ENCODE measurements at places on chromosomes 13 and 19. TPM values are rescaled to one million over a fixed set of nuclear protein-coding genes. Genes with fewer than 3 reads are reported as not detected.

Gene CGB8
- not detected for total RNA-seq

Gene HCN2
- total RNA-seq: 0.17 TPM

Gene ZNF728
- total RNA-seq: not detected

Gene CEACAM20
- total RNA-seq: not detected

Gene FGF21
- total RNA-seq: not detected

Gene CDC42EP5
- not detected for total RNA-seq

Gene NTF4
- not detected for total RNA-seq

Gene TEX101
- total RNA-seq: not detected

Gene CLEC17A
- 123 TPM for total RNA-seq

Gene ADGRE1
- 0.15 TPM for total RNA-seq

Gene TSEN34
- 19.4 TPM for total RNA-seq

DNA sequence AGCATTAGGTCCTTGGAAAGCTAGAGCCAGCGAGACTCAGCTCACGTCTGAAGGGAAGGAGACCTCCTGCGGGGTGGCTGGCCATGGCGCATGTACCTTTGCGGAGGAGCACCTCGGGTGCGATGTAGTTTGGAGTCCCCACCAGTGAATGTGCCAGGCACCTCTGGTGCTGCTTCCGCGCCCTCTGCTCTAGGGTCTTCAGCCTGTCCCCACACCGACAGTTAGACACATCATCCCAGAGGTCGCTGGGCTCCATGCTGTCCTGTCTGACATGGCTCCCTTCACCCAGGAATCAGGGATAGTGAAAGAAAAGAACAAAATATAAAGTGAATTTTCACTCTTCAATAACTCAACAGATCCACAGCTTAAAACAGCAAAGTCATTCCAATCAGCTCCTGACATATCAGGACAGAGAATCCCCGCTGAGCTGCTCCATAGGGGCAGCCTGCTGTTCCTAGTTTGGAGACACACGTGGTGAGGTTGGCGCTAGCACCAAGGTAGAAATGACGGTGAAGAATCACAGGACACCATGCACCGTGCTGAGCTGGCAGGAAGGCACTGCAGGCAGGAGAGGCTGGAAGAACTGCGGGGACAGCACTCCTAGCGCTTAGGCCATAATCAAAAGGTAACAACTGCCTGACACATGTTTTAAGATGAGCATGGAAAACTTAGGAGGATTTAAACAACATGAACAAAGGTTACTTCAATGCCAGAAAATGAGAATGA is 79.0 kb upstream of the XPO4 start:
- no peak for DNase-seq

- no peak for DNase-seq
Measured at GRCh38 chr19:15022752-15023151, 26.5 kb upstream of the CASP14 start.

DNA sequence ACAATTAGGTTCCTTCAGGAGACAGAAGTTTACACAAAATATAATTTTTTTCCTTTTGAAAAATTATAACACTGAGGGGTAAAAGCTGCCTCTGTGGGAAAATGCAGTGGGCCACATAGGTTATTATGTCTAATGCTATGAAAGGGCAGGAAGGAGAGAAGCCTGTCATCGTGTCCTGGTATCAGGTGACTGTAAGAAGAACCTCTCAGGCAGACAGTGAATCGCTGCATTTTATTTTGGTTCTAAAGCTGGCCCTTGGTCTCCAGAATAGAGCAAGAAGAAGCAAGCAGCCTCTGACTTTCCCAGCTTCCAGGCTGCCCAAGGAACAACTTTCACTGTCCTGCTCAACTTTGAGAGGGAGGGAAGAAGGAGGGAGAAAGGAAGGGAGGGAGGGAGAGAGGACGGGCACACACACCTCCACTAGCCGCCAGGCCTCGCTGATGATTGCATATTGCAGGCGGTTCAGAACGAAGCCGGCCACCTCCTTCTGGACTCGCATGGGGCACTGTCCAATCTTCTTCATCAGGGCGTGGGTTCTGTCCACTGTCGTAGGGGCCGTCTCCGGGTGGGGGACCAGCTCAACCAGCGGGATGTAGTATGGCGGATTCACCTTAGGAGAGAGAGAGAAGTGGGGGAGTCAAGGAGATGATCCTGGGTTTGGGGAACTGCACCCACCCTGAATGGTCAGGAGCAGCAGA is 93.8 kb downstream of the CRYL1 start:
- no peak for DNase-seq

GRCh38 chr19:2590630-2591399 is 111.7 kb downstream of the GNG7 start:
- DNase-seq: no peak

GRCh38 chr13:59738921-59739320 is 424.8 kb downstream of the DIAPH3 start:
- no peak for DNase-seq

GRCh38 chr13:100280681-100281080 is 191.8 kb downstream of the PCCA start:
- no peak for DNase-seq

DNA sequence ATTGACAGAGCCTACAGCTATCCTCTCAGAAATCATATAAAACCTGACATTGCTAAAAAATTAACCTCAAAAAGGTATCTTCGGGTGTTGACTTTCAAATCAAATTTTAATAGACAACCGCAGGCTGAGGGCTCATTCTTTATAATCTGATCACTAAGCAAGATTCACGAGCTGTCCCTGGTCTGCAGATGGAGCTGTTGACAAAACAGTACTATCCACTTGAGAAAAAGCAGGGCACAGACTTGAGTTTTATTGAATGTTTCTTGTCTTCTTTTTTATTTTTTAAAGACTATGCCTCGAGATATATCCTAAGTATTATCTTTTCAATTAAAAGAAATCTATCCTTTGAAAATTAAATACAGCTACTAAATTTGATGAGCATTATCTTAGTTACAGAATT is 540.5 kb downstream of the PCDH9 start:
- DNase-seq: no peak

DNA sequence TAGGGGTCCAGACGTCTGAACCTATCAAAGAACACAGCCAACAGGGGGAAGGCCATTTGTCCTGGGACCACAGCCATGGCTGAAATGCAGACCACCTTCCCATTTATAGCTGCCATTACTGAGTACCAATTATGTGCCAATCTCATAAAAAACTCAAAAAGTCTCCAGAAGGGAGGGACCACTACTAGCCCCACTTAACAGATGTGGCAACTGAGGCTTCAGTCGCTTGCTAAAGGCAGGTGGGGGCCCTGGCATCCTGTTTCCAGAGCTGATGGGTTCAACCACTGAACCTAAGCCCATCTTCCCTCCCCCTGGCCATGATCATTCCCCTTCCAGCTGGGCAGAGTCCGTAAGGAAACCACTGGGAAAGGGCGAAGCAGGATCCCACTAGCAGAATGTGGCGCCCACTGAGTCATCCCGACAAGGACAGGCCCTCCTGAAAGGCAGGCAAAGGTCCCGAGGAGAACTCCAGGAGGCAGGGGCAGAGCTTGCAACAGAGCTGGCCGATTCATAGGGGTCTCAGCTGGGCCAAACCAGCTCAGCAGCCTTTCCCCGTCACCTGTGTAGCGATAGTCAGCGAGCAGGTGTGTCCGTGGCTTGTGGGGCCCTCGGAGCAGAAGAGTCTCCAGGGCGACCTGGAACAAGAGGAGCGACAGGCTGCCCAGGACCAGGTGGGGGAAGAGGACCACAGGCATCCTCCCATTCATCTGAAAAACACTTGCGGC is 14.3 kb upstream of the NAPA start:
- no peak for DNase-seq

DNA sequence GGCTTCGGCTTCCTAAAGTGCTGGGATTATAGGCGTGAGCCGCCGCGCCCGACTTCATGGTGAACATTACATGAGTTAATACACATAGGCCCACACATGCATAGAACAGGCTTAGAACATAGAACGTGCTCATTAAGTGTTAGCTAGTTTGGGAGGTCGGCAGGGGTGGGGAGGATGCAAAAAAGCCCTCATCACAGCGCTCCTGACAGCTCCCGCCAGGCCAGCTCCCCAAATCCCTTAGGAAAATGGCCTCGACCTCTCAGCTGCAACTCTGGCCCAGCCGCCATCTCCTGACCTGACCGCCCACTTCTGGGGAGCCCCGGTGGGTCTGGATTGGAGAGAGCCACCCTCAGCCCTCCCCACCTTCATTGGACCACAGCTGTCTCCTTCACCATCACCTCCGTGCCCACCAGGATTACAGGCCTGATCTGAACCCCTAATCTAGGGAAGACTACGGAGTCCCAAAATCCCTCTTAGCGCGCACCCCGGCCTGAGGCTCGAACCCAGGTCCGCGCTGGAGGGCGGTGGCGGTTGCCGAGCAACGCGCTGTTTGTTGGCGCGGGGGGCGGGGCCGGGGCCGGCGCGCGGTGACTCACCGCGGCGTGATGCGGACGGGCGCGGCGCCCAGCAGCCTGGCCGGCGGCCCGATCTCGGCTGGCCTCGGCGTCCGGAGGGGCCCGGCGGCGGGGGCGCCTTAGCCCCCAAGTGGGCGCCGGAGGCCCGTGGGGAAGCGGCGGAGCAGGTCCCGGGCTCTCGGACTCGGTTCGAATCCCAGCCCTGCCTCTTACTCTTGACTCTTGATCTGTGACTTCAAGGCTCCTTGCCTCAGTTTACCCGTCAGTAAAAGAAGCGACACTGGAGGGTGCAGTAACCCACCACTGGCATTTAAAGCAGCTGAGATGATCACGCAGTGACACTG is 26.7 kb upstream of the NANOS3 start:
- DNase-seq: peak; percentile 80

DNA sequence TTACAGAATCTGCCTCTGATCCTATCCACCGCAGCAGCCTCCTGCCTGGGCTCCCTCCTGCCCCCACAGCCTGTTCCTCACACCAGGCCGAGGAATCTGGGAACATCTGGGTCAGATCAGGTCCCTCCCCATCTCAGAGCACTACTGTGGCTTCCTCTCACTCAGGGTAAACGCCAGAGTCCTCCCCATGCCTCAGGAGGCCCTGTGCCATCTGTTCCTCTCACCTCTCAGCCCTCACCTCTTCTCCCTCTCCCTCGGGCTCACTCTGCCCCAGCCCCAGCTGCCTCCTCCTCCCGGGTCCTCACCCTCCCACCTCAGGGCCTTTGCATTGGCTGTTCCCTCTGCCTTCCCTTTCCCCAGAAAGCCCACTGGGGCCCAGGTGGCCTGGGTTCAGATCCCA is 18.2 kb downstream of the FCGBP start:
- no peak for DNase-seq

GRCh38 chr19:45152504-45153338 is 8.1 kb downstream of the NKPD1 start:
- peak; percentile 36 for DNase-seq

GRCh38 chr19:35444735-35445134 is 3.3 kb upstream of the FFAR2 start:
- no peak for DNase-seq

GRCh38 chr13:39350461-39350881 is 252.5 kb downstream of the LHFPL6 start:
- DNase-seq: no peak

GRCh38 chr13:63864171-63864902 is 2448.7 kb upstream of the PCDH20 start:
- DNase-seq: no peak

- no peak for DNase-seq
Measured at GRCh38 chr13:78709028-78709427, 50.1 kb upstream of the OBI1 start.

- DNase-seq: no peak
Measured at GRCh38 chr13:40618581-40619478, 47.6 kb downstream of the FOXO1 start.

- no peak for DNase-seq
Measured at GRCh38 chr19:351976-352625, 7.5 kb upstream of the MIER2 start.

GRCh38 chr19:47628078-47628771 is 19.3 kb downstream of the BICRA start:
- no peak for DNase-seq

GRCh38 chr19:45852145-45852750 is 10.7 kb downstream of the SYMPK start:
- DNase-seq: no peak

- no peak for DNase-seq
Measured at GRCh38 chr19:54352546-54352945, 12.2 kb downstream of the LAIR1 start.

Data from activated B cell treated with CpG ODN at 0.5 μM for 24 hours (primary cell).